Inflammatory macrophage treated with lipopolysaccharide for 4 hours (primary cell): ENCODE measurements at places on chromosomes 1 and 21.

DNA sequence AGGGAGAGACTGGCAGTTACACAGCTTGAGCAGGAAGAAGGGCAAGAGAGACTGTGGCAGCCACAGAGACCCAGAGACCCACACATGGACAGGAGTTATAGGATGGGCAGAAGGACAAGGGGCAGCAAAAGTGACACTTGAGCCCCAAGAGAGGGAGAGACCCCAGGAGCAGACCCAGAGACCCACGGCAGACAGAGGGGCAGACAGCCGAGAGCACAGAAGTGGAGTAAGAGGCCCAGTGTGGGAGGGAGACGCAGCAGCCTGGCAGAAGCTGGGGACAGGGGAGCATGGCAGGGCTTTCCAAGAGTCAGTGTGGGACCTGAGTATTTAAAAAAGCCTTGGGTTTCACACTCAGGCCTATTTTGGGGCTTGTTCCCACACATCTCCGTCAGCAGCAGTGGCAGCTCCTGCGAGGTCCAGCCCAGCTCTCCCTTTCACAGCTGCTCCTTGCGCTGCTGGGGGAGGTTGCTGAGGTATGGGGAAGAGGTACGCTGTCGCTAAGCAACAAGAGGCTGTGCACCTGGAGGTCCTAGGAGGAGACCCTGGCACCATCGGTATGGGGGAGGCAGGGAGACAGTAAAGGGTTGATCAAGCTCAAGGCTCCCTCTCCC, 9.0 kb upstream of the MEF2D start:
- DNase-seq, result no peak

DNA sequence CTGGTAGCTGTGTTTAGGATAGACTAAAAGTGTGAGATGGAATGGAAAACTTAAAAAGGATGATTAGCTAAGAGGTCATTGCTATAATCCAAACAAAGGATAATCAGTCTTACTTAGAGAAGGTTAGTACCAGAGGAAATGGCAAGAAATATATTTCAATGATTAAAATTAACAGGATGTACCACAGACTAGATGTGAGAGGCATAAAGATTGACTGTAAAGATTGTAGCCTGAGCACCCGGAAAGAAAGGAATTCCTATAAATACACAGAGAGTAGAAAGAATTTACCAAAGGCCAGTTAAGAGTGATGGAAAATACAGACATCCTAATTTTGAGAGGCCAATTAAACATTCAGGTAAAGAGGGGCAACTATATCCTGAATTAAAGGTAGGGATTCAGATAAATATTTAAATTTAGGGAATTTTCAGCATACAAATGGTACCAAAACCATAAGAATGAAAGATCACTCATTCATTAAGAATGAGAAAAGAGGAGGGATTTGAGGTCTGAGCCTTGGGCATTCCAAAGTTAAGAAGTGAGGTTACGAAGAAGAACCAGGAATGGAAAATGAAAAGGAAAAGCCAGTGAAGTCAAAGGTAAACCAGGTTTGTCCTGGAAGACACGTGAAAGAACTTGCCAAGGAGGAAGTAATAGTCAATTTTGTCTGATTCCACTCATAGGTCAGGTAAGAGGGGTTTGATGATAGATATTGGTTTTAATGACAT, 46.4 kb upstream of the RGS1 start:
- DNase-seq, result no peak

- DNase-seq, result peak; percentile 44
Measured at GRCh38 chr1:2414297-2414958, 2.1 kb upstream of the PEX10 start.

DNA sequence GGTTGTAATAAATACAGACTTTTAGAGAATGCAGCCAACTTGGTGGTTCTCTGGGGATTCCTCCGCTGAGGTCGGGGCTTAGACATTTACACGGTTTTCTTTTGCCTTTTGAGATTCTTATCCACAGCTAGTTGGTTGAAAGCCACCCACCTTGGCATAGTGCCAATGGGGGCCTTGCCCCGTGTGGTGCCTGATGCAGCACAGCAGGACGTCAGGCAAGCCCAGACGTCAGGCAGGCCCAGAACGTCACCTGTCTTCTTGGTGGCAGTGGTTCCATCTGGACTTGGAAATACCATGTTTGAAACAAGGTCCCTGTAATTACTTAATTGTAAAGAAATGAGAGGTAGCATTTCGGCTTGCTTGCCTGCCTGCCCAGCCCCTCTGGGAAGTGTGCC, 78.5 kb downstream of the GALNT2 start:
- no peak for DNase-seq

DNA sequence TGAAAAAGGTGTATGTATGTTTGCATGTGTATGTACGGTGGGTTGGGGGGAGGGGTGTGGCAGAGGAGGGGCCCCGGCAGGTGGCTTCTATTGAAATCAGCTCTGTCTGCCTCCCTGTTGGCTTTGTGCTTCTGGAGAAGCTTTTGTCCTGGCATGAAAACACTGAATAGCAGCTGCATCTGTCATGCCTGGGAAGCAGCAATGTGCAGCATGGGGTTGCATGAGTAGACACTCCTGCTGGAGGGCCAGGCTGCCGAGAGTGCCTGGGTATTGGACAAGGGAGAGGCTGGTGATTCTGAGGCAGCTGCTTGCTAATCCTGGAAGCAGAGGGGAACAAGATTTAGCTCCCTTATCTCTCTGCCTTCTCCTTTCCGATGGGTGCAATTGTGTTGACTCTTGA, 20.5 kb downstream of the MAPKAPK2 start:
- peak; percentile 20 for DNase-seq
